ENCODE measurements at places on chromosomes 7 and 10. TPM values are rescaled to one million over a fixed set of nuclear protein-coding genes. Genes with fewer than 3 reads are reported as not detected.

DNA sequence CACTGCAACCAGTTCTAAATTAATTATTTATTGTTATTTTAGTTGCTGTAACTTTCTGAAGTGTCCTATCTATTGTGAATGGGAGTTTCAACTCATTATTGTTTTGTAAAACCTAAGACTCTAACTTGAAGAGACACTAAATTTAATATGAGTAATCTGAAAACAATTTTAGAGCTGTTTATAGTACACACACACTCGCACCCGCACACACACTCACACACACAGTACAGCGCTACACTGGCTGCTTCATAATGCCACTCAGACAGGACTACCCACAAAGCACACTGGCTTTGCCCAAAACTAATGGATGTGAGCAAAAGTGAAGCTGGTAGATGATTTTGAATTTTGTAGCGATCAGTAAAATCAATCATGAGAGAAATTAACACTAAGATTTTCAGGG is 238.9 kb upstream of the ETV1 start:
- no peaks in the 10 kb centered on the region for H3K27me3 ChIP-seq
- H3K4me1 ChIP-seq = no peaks in the 10 kb centered on the region
- no peak for DNase-seq
- H3K27ac ChIP-seq = no peak overlapping the region

DNA sequence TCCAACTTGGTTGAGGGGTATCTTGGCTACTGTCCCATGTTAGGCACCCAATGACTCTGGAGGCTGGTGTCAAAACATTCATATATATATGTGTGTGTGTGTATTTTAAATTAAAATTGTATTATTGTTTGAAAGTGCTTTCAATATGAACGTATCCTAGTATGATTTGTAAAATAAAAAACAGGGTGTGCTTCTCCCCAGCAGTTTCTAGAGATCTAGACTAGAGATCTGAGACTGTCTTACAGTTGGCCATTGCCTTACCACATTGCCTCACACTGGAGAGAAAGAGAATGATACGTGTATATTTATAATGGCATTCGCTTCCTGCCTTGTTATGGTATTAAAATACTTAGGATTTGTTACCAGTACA is 1.2 kb downstream of the BAG3 start:
- H3K4me1 ChIP-seq = peaks cover 18% of the 10 kb centered on the region
- peaks cover 5% of the 10 kb centered on the region for H3K36me3 ChIP-seq
- peak; percentile 86 for DNase-seq
- H3K27ac ChIP-seq = peak overlapping the region; percentile 96

GRCh38 chr7:91351374-91351773 is 87.1 kb downstream of the FZD1 start:
- DNase-seq = no peak
- H3K27ac ChIP-seq = no peak overlapping the region
- no peak overlapping the region for H3K4me3 ChIP-seq
- H3K27me3 ChIP-seq = no peaks in the 10 kb centered on the region

- H3K36me3 ChIP-seq = no peaks in the 10 kb centered on the region
- H3K4me3 ChIP-seq = no peak overlapping the region
- DNase-seq = no peak
Observed at GRCh38 chr7:28621369-28621841, 209.1 kb downstream of the CREB5 start.

DNA sequence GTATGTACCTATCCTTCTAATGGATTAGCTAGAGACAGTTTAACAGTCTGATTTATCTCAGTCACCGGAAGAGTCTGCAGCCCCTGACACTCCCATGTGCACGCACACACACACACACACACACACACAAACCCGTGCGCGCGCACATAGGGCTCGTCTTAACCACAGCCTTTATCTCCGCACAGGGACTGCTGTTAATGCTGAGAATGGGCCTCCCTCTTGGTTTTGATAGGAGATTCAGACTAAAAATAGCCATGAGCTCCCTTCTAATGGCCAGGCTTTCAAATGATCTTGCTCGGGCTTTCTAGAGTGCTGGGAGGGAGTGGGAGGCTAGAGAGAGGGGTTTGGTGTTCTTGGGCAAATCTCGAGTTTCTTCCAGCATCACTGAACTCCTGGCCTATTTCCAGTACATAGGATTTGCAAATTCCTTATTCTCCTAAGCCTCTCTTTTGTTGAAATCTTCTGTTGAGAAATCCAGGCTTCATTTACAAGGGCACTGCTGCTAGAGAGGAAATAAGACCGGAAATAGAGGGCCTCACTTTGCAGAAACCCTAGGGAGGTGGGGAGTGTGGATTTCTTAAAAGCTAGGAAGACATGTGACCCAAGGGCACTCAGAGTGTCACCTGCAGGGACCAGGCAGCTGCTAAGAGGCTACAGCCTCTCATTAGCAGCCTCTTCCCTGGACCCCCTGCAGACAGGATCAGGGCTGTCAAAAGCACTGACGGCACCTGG is 2.4 kb downstream of the TMEM72 start:
- H3K27ac ChIP-seq = no peak overlapping the region
- no peak overlapping the region for H3K4me3 ChIP-seq
- H3K4me1 ChIP-seq = no peaks in the 10 kb centered on the region

Gene BMPER
- total RNA-seq = 51.0 TPM

Gene PNLIP
- total RNA-seq = 2.9 TPM
